Stimulated activated CD4-positive, alpha-beta T cell treated with anti-CD3 and anti-CD28 coated beads, TNF-alpha, amount 100 ng/mL, for 1 hour (primary cell): ENCODE measurements at places on chromosomes 2 and 18.

DNA sequence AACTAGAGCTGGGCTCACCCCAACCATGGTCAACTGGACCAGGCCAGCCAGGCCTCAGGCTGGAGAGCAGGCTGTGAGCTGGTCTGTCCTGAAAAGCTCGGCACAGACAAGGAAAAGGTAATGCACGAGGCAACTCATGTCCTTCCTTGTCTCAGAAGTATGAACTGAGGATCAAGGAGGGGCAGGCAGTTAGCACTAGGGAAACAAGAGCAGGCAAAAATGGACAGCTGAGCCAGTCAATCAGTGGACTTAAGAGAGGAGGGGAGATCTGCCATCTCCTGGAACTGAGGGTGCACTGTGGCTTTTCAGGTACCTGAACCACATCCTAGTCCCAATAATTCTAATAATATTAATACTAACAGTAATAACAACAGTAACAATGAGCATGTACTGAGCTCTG is 20.6 kb upstream of the WIPF1 start:
- DNase-seq: no peak

DNA sequence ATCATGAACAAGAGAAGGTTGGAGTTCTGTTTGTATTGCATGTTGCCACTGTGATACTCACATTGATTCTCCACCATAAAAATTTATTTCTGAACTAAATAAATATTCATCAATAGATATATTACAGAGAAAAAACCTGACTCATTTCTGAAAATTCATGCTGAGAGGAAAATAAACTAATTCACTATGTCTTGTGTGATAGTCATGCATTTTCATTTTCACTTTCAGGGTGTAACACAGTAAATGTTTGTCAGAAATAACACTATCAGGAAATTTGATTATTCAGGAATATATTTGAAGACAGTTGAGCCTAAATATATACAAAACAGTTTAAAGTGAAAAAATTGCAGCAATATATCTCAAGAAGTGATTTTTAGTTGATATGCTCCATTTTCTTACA is 335.2 kb downstream of the KCNJ3 start:
- DNase-seq: no peak

- DNase-seq: no peak
Measured at GRCh38 chr2:70435138-70435537, 118.5 kb downstream of the TGFA start.

- DNase-seq: no peak
Measured at GRCh38 chr18:53909668-53910067, 314.8 kb downstream of the MBD2 start.

DNA sequence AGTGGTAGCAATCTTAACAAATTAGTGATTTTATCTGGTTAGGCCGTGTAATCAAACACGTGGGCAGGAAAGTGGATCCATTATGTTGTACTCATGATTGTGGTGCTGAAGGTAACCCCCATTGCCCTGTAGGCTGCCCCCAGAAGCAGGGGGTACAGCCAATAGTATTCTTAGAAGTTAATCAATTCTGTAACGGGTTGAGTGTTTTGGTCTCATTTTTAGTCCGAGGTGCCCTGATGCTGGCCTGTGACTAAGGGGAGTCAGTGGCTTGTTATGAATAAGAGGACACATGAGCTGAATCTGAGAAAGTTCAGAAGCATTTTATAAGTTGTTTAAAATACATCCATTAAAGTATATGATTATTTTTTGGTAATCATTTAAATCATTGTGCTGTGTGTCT is 8.6 kb downstream of the EPAS1 start:
- no peak for DNase-seq

- DNase-seq: no peak
Measured at GRCh38 chr18:44896846-44897245, 216.2 kb downstream of the SETBP1 start.

DNA sequence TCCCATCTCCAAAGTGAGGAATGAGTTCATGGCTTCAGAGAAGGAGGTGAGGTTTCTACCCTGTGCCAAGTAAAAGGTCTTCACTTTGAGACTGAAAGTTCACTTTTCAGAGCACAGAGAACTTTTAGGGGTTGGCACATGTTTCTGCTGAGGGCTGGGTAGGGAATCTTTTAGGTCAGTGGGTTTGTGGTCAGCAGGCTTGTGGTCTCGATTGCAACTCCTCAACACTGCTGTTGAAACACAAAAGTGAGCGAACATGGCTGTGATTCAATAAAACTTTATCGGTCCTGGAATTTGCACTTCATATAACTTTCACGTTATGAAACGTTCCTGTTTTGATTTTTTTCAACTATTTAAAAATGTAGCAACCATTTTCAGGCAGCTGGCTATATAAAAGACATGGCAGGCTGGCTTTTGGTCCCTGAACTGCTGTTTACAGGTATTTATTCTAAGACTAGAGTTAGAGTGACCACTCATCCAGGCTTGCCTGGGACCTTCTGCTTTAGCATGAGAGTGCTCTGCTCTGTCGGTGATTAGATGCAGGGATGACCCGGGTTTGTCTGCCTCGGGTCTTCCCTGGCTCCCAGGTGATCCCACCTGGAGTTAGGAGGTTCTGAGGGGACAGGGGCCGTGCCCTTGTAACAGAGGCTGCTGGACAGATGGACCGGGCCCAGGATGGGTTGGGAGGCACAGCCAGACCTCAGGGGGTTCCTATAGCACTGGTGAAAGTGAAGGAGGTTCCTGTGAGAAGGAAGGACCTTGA is 62.7 kb upstream of the TAF1B start:
- DNase-seq: no peak

DNA sequence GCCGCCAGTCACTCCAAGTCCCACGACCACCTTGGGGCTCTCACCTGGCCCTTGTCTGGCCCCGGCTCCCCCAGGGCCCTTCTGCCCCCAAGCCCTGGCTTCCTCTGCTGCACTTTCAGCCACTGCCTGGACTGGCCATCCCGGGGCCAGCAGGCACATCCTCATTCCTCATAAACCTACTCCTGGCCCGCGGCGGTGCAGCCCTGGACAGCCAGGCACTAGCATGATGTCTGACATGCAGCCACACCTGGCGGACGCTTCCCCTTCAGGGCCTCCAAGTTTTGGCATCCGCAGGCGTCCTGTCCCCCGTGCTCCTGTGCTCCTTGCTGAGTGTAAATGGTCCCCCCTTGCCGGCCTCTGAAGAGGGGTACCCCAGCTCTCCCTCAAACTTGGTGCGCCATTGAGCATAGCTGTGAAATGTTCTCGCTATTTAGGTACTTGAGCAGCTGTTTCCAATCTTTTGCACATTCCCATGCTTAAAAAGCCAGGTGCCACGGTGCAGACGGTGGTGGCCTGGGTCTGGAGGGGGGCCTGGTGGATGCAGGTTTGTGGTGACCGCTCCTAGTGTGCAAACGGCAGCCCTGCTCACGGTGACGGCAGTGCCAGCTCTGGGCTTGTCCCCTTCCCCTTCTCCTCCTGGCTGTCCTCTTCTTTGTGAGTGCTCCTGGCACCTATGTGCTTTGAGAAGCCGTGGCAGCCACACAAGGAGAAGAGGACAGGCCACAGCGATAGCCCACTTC is 123.8 kb downstream of the MBP start:
- DNase-seq: no peak

GRCh38 chr2:112305132-112305531 is 29.7 kb downstream of the ZC3H6 start:
- no peak for DNase-seq

GRCh38 chr2:122164964-122165363 is 409.5 kb downstream of the TSN start:
- no peak for DNase-seq

- DNase-seq: no peak
Measured at GRCh38 chr18:26768385-26768784, 97.1 kb downstream of the AQP4 start.

- DNase-seq: no peak
Measured at GRCh38 chr2:132891498-132891897, 221.5 kb upstream of the LYPD1 start.

DNA sequence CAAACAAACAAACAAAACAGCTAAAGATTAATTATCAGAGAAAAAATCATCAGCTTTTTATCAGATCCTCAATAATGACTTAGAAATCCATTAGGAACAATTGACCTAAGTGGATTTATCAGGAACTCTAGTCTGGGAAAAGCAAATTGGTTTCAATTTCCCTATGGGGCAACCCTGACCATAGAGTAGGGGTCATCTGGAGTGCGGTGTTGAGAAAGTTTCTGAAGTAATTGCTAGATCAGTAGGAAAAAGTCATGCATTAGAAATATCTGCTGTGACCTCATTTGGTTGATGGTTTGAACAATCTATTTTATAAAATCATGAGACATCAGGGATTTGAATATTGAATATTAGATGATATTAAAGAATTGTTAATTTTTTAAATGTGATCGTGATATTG is 507.9 kb downstream of the TXNL1 start:
- no peak for DNase-seq

DNA sequence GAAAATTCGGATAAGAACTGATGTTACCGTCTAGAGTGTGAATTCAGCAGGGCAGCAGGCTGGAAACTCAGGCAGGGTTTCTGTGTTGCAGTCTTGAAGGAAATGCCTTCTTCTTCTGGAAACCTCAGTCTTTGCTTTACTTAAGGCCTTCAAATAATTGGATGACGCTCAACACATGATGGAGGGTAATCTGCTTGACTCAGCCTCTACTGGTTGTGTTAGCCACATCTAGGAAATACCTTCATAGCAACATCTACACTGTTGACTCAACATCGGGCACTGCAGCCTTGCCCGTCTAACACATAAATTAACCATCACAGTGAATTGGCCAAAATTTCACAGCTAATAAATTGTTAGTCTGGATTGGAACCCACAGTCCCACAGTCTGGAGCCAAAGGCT is 37.2 kb downstream of the YPEL5 start:
- no peak for DNase-seq

DNA sequence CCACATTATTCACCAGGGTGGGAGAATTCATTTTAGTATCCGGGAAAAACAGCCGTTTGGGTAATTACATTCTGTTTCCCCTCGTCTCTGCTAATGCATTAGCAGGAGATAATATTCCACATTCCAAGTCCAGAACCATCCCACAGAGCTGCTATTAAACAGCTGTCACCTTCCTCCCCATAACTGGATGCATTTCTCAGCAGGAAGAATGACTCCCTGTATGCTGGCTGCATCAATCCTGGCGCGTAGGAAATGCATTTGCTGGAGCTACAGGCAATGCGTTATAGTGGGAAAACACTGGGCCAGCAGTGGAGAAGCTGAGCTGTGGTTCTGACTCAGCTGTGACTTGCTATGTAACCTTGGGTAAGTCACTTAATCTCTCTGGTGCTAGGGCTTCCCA is 246.0 kb downstream of the CLIP4 start:
- no peak for DNase-seq

GRCh38 chr2:197145471-197146056 is 165.0 kb downstream of the ANKRD44 start:
- DNase-seq: no peak

DNA sequence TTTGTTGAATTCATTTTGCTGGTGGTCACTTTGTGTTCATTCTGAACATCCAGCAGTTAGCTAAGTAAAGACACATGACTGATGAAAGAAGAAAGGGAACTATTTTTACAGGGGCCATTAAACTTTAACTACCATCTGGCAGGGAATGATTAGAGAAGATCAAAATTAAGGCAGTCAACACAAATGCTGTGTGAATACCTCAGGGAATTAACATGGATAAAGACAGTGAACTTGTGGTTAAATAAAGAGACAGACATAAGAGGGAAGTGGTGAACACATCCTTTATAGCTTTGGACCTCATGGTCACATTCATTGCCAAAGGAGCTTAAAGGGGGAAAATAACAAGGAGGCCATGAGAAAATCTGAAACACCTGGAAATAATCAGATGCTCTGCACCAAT is 52.6 kb upstream of the ATP5MC3 start:
- no peak for DNase-seq

- no peak for DNase-seq
Measured at GRCh38 chr2:71779774-71780105, 326.4 kb downstream of the DYSF start.

- DNase-seq: no peak
Measured at GRCh38 chr2:217711188-217711587, 291.6 kb downstream of the TNS1 start.

DNA sequence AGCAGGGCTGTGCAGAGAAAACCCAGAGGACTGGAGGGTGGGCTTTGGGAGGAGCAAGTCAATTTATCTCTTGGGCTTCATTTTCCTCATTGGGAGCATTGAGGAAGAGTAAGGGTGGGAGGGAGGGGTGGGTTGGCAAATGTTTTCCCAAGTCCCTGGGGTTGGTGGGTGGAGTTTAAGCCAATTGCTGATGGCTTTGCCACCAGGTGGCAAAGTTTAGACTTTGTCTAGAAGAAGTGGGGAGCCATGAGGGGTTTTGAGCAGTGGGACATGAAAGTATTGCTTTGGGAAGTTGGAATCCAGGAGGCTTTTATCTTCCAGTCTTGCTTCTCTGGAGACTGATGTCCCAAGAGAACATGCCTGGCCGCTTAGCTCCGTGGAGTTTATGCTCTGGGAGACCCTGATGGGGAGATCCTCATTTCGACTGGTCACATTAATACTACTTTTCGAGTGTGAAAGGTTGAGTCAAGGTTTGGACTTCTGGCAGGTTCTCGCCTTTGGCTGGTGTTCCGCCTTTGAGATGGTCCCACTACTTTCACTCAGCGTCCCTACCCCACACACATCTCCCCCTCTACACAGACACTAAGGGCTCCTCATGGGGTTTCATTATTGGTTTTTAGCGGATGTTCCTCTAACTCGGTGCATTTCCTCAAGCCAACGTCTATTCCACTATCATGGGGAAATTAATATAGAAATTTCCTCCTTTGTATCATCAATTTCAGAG is 126.7 kb downstream of the PRKCE start:
- no peak for DNase-seq

- DNase-seq: no peak
Measured at GRCh38 chr2:122422384-122422991, 667.0 kb downstream of the TSN start.

GRCh38 chr2:65436824-65437221 is 4.4 kb upstream of the SPRED2 start:
- DNase-seq: no peak

- DNase-seq: no peak
Measured at GRCh38 chr18:7559709-7560319, 7.3 kb upstream of the PTPRM start.

GRCh38 chr2:40384714-40385113 is 67.2 kb downstream of the SLC8A1 start:
- no peak for DNase-seq

- no peak for DNase-seq
Measured at GRCh38 chr2:152406119-152406835, 71.3 kb downstream of the FMNL2 start.

- DNase-seq: no peak
Measured at GRCh38 chr18:30967701-30968100, 74.8 kb downstream of the DSC3 start.

- peak; percentile 5 for DNase-seq
Measured at GRCh38 chr2:9656270-9656766, 25.5 kb upstream of the YWHAQ start.

- DNase-seq: no peak
Measured at GRCh38 chr2:216694082-216694825, 1.1 kb downstream of the IGFBP5 start.

DNA sequence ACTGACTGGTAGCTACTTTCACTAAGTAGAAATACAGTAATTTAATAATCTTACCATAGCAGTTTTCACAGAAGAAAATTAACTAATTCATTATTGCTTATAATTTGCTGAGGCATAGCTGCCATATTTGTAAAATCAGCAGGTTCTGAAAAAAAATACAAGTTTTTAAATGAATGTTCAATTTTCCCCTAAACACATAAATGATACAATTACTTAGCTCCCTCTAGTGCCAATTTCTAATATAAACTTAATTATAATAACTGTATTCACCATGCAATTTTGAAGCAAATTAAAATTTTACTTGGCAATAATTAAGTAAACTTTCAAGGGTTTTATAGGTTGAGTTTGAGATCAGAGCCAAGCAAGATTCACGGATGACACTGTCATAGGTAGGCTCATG is 1321.6 kb upstream of the ACVR2A start:
- DNase-seq: no peak
